ENCODE measurements at places on chromosomes 6 and 20.

- DNase-seq, result no peak
Observed at GRCh38 chr6:50264995-50265571, 215.4 kb upstream of the DEFB112 start.

- DNase-seq, result no peak
Observed at GRCh38 chr6:11213422-11214021, 18.9 kb downstream of the NEDD9 start.

DNA sequence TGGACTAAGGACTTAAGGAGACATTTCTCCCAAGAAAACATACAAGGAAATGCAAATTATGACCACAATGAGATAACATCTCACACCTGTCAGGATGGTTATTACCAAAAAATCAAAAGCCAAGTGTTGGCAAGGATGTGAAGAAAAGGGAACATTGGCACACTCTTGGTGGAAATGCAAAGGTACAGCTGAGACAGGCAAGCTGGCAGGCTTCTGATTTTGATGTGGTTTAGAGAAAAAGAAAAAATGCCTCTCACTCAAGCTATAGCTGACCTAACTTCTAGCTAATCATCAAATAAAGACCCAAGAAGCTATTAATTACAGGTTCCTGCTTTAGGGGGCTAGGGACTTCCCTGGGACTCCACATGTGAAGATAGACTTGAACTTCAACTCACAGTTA lies 139.8 kb downstream of the THEMIS start:
- no peak for DNase-seq

DNA sequence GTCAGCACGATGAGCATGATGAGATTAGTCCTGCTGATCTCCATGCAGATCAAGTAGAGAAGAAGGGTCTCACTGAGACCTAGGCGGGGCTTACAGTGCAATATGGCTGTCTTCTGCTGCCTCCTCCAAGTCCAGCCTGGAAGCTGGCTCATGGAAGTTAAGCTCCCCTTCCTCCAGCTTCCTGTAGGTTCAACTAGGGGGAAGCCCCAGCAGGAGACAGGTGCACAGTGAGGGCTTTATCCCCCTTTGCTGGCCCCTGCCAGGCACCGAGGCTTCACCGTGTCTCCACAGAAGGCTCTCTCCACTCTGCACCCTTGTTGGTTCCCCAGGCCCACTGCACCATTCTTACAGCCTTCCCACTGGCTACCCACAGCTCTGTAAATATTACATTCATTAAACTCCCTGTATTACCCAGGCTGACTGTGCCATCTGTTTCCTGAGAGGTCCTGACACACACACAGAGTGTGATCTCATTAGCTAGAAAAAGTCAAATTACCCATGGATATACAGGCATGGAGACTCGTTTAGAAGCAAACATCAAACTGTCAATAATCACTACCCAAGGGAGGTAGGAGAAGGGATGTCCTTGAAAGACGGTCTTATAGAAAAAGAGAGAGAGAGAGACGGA lies 90.4 kb downstream of the SLC2A10 start:
- no peak for DNase-seq

DNA sequence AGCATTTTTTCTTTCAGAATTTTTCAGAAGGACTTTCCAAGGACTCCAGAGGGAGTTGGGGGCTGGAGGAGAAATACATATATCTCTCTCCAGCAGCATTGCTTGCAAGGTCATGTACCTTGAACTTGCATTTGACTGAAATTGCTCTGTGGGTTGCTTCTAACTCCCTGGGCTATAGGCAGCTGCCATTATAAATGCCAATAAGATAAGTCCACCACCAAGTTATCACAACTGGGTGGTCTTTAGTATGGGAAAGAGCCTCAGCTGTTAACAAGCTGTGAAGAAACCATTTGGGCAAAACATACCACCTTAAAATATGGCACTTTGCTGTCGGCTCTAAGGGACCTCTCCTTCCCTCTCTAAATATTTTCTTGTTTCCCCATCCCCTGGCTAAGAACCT lies 20.9 kb upstream of the CITED2 start:
- no peak for DNase-seq

DNA sequence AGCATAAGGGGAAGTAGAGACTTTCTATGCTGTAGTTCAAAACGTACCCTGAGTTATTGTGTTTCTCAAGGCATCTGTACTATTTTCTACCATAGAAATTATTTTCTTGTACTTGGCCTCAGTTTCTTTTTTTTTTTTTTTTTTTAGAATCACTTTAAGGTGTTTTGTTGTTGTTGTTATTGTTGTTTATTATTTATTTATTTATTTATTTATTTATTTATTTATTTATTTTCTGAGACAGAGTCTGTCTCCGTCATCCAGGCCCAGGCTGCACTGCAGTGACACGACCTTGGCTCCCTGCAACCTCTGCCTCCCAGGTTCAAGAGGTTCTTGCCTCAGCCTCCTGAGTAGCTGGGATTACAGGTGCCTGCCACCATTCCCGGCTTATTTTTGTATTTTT lies 179.1 kb downstream of the GRIK2 start:
- no peak for DNase-seq

DNA sequence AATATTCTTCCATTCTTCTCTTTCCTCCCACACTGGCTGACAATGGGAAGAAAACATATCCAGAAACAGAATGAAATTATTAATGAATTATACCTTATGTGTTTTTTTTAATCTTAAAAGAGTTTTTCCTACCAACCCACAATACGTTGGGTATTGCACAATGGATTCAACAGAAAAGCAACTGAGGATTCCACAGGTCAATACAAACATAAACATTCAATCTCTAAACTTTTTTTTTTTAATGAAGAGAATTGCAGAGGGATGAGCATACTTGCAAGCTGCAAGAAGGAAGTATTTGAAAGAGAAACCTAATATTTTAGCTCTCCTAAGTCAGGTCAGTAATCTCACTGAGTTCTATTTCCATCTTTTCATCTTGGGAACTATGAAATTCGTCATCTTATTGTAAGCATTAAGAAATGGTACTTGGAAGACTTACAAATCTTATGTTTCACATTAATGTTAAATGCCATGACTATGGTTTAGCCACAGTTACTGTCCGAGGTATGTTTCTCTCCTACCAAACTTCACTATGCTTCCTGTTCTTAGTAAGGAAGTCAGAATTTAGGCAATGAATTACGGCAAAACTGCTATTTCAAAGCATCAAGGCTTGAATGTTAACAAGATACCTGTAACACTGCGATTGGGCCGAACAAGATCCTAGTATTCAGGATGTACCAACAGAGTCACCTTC lies 100.8 kb downstream of the HIVEP2 start:
- DNase-seq, result no peak

DNA sequence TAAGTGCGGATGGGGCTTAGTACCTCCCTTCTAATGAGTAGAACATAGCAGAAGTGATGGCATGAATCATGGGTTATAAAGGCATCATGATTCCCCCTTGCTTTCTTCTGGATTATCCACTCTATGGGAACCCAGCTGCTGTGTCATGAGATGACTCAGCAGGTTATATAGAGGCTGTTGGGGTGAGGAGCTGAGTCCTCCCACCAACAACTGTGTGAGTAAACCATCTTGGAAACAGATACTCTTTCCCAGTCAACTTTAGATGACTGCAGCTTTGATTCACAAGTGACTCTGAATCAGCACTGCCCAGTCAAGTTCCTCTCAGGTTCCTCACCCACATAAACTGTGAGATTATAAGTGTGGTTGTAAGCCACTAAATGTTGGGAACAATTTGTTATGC lies 46.3 kb downstream of the FAM83B start:
- no peak for DNase-seq

DNA sequence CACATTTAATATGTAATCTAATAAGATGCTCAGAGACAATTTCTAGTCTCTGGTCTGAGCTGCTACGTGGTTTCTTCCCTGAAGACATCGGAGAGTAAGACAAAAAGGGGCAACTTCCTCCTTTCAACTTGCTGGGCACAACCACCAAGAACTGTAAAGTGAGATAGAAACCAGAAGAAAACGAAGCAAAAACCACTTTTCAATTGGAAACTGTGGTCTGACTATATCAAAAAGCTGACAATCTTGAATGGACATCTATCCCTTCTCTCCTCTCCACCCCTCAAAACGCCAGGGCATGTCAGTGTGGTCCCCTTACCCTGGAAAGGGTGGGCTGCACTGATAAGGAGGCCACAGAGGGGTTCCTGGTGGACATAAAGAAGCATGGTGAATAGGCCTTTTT lies 269.1 kb downstream of the CD83 start:
- DNase-seq, result no peak

DNA sequence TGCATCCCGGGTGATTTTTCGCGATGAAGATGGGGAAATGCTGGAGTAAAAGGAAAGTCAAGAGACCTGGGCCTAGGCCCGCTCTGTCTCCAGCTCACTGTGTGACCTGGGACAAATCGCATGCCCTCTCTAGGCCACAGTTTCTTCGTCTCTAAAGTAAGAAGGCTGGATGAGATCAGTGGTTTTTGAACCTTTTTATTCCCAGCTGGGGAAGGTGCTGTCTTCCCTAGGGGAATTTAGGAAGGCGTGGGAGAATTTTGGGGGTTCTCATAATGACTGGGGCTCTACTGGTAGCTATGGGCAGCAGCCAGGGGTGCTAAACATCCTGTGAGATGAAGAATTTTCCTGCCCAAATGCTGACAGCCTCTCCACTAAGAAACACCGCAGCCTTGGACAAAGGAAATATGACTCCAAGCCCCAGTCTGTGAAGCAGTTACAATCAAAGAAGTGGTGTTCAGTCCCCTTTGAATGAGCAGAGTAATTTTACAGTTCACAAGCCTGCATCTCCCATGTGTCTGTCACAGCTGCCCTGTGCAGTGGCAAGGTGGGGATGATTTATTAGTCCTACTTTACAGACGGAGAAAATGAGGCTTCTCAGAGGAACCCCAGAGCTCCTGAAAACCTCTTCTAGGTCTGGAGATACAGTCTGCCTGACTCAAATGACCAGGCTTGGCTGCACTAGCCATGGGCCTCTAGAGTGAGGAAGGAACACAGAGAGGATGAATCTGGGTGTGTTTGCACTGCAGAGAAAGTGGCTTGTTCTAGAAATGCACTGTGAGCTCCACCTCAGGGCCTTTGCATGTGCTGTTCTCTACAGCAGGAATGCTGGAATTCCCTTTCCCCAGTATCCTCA lies 57.2 kb downstream of the RAB44 start:
- no peak for DNase-seq

DNA sequence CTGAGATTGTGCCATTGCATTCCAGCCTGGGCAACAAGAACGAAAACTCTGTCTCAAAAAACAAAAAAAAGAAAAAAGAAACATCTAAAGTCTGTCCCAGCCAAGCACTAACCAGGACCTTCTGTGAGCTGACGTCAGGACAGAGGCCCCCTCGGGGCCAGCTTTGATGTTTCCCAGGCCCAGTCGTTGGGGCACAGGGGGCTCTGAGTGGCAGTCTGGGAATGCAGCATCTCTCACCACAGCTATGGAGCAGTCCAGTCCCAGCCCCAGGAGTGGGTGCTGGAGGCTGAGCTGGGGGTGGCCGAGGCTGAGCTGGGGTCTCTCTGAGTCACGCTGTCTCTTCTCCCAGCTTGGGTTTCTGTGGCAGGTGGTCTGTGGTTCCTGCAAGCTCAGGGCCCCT lies 46.0 kb upstream of the SRF start:
- no peak for DNase-seq

GRCh38 chr20:8162610-8163009 lies 30.5 kb downstream of the PLCB1 start:
- DNase-seq, result no peak

DNA sequence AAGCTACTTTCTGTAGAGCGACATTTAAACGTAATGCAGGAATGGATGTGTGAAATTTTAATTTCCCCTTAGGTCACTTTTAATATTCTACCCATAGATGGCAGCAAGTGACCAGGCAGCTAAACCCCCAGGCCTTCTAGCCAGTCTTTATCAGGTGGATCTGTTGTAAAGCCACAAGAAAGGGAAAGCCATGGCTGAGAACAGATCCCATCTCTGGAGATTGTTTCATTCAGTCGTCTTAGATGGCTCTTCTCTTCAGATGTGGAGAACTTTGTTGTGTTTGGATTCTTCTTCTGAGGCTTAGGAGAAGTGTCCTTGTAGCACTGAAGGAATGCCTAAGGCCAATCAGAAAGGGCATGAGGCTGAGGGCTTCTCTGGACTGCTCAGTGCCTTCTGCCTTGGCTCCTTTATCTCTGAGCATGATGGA lies 15.8 kb upstream of the RNF182 start:
- peak; percentile 48 for DNase-seq

GRCh38 chr20:64196309-64196708 lies 32.1 kb downstream of the MYT1 start:
- DNase-seq, result no peak

DNA sequence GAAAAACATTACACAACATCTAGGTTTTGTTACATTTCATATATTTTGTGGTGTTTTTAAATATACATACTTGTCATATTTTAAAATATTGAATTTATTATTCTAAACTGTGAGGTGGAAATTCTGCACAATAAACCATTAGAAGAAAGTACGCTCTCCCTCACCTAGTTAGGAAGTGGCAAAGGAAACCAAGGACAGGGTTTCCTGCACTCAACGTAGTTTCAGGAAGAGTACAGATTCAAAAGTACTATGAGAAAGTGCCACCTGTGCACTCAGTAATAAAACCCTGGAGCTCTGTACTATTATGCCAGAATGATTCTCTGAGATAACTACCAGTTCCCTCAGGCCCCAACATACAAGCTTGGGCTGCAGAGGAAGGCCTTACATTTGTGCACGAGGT lies 54.6 kb upstream of the MRAP2 start:
- DNase-seq, result no peak

DNA sequence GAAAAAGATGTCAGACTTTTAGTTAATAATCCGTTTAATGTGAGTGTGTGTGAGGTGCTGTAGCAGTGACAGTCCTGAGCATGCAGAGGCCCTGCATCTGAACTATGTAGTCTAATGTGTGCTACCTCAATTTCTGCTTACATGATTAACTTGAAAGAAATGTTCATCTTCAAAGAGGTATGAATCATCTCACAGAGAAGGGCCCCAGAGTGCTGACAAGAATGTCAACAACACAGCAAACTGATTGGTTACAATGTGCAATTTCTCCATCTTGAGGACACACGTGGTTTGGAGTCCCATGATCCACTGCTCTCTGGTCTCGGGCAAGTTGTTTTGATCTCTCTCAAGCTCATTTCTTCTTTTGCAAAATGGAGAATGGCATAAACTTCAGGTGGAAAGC lies 61.7 kb upstream of the EMILIN3 start:
- DNase-seq, result no peak

DNA sequence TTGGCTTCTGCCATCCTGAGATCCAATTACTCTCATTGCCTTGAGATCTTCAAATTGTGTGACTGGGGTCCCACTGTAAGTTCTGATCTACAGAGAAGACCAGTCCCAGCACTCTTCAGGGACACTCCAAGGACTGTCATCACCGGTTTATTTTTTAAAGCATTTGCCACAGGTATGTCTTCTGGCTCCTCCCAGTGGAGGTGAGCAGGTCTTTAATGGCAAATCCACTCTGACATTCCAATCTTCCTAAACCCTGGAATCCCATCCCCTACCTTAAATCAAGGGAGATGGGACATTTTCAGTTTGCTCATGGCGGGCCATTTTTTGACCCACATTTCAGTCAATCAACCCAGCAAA lies 35.2 kb upstream of the IYD start:
- DNase-seq, result no peak

DNA sequence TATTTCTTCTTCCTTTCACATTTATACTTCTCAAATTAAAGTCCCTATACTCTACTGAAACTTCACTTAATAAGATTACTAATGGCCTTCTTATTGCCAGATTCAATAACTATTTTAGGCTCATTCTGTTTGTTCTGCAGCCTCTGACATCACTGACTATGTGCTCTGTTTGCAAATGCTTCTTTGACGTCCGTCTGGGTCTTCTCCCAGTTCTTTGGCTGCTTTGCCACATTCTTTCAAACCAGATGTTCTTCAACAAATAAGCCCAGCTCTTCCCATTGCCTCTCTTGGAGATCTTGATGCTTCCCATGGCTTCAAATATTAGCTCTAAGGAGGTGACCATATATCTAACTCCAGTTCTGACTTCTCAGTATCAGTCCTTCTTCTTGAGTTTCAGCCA lies 117.4 kb downstream of the BTBD9 start:
- DNase-seq, result no peak
